ENCODE measurements at places on chromosomes 4 and X. TPM values are rescaled to one million over a fixed set of nuclear protein-coding genes. Genes with fewer than 3 reads are reported as not detected.

DNA sequence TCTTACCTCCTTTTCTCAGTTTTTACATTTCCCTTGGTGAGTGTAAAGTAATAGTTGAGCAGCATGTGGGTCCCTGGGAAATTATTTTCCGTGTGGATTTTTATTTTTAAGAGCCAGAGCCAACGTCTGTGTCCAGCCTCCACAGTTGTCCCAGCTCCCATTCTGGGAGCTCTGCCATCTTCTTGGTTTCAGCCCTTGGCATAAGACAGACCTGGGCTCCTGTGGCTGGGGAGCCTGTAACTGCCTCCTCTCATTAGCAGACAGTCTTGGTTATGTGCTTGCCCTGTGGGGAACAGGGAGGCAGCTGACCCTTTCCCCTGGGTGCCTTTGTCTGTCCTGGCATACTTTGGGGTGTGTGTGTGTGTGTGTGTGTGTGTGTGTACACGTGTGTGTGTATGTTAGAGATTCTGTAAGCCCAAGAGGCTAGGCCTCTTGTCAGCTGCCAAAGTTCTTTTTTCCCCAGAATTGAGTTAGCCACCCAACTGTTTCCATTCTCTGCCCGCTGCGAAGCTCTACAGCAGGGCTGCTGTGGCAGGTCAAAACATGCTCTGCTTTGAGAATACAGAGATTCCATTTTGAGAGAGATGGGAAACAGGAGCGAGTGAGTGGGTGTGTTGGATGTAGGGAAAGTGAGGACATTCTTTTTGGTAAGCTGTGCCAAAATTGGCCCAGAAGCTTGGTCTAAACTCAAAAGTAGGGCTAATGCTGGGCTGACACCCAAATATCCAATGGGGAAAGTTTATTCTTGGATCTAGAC, 140.7 kb downstream of the TMEM164 start:
- DNase-seq, result no peak

DNA sequence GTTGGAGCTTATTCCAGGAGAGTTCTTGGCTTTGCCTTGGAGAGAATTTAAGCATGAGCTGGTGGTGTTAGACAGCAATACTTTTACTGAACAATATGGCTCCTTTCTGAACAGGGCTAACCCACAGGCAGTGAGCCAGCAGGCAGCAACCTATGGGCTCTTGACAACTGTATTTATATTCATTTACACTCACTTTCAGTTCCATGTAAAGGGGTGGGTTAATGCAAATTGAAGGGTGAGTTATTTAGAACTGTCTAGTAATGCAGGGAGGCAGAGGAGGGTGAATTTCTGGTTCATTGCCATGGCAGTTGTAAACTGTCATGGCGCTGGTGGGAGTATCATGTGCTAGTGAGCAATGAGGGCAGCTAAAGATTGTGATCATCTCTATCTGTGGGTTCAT, 15.7 kb downstream of the FOXR2 start:
- DNase-seq, result no peak

DNA sequence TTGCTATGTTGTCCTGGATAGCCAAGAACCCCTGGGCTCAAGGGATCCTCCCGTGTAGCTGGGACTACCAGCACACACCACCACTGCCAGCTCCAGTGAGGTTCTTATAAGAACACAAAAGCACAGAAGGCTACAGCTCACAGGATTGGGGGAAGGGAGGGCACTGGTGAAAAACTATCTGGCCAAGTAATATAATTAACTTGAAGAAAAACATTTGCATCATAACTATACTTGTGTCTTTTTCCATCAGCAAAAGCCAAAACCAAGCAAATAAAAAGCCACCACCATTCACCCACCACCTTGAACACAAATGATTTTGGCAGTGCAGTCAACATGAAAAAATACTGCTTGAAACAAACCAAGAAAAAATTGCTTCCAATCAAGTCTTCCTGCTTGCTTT, 188.2 kb downstream of the MAML3 start:
- no peak for DNase-seq

DNA sequence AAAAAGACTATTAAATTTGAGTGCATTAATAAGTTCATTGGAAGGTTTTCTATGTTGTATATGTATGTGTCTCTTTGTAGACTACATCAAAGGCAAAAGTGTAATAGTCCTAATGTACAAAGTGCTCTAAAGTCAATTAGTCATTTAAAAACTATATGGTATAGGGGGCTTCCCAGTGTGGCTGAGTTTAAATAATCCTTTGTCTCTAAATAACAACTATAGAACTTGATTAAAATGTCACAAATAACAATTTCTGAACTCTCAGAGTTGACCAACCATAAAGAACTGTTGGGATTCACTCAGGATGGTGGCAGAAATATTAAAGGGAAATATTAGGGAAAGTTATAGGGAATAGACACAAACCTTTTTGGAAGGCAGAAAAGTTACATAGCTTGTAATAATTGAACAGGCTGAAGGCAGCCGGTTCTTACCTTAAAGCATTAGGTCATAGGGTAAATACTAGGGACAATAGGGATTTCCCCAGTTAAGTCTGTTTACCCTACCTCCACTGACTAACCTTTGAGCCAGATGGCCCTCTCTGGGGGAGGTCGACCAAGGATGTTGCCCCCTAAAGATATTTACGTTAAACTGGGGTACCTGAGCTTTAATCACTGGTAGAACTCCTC, 1054.2 kb downstream of the ARAP2 start:
- DNase-seq, result no peak

DNA sequence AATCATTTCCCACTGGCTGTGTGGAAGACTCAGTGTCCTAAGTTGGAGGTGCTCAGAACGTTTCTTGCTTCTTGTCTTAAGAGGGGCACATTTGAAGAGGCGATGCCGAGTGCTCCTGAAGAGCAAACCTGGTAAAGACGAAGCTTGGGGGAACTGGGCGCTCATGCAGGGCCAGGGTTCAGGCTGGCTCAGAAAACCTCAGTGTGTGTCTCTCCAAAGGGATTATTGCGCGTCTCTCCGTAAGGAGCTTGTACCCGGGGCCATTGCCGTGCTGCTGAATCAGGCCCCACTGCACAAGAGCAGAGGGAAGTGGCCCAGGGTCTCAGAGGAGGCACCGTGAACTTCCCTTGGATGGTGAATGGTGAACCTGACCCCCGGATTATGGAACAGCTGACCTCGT, 44.4 kb downstream of the PSAPL1 start:
- DNase-seq, result no peak

DNA sequence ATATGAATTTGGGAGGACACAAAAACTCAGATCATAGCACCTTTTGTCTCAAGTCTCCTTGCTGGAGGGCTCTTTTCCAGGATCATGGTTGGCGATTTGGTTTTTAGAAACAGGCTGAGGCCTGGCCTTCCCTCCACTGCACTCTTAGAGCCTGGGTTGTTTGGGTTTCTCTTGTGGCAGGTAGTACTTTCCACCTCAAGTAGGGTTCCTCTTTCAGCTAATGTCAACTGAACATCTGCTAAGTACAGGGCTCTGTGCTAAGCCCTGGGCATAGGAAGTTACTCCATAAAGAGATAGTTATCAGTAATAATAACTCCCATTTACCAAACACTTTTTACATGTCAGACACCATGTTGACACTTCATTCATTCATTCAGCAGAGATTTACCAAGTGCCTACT, 28.2 kb upstream of the APLN start:
- DNase-seq, result no peak

DNA sequence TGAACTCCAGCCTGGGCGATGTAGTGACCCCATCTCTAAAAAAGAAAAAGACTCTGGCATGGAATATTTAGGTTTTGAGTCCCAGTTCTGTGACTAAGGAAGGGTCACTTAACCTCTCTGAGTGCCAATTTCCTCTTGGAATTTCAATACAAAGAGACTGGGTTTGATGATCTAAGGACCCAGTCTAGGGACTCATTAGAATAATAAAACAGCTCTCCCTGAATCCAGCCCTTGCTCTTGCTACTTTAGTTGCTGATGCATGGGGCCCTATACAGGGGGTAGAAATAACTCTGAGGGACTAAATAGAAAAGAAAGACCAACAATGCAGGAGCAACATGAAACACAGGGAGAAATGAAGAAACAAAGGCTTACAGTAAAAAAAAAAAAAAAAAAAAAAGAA, 12.6 kb downstream of the C4orf54 start:
- no peak for DNase-seq

DNA sequence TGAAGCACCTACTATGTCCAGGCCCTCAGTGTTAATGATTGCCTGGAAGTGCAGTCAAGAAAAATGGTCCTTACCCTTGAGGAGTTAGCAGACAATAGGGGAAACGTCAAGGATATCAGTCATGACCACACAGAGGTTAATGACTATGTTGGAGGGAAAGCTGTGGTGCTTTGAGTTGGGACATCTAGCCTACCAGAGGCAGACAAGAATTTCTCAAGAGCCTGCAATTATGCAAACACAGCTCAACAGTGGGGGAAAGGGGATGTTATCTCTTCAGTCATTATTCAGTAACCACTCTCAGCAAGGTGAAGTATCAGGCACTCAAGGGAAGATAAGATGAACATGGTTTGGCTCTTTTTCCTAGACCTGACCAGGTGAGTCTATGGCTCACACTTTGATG, 7.0 kb upstream of the FGFBP1 start:
- no peak for DNase-seq

- DNase-seq, result no peak
Observed at GRCh38 chr4:139735381-139736273, 70.0 kb downstream of the MGST2 start.

DNA sequence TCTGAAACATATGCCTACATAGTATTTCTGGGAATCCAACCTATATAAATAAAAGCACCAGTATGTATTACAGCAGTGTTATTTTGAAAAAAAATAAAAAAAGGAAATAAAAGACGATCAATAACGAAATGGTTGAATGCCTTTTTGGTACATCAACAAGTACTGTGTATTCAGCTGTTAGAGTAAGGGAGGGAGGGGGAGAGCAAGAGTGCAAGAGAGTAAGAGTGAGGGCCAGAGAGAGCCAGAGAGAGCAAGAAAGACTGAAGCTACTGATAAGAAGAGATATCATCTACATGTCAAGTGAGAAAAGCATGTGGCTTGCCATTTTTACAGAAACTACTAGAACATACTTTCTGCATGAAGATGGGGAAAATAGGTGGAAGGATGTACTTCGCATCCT, 1.8 kb downstream of the SPIN4 start:
- no peak for DNase-seq

DNA sequence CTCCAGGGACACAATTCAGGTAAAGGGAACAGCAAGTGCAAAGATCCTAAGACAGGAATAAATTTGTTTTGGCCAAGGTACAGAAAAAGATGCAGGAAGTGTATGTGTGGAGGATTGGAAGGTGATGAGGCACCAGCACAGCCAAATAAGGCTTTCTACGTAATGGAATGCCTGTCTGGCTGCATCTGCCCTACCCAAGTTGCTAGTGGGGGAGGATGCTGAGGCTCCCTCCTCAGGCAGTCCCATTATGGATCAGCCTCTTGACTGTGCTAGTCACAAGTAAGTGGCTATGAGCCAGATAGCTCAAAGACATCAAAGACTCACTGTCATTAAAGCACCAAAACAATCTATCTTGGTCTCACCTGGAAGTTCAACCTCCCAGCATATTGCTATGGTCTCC, 300.9 kb upstream of the FAT4 start:
- DNase-seq, result peak; percentile 27

GRCh38 chr4:34158878-34159277, 2085.4 kb downstream of the ARAP2 start:
- peak; percentile 48 for DNase-seq

- peak; percentile 25 for DNase-seq
Observed at GRCh38 chrX:151488677-151489076, 74.8 kb upstream of the PASD1 start.

DNA sequence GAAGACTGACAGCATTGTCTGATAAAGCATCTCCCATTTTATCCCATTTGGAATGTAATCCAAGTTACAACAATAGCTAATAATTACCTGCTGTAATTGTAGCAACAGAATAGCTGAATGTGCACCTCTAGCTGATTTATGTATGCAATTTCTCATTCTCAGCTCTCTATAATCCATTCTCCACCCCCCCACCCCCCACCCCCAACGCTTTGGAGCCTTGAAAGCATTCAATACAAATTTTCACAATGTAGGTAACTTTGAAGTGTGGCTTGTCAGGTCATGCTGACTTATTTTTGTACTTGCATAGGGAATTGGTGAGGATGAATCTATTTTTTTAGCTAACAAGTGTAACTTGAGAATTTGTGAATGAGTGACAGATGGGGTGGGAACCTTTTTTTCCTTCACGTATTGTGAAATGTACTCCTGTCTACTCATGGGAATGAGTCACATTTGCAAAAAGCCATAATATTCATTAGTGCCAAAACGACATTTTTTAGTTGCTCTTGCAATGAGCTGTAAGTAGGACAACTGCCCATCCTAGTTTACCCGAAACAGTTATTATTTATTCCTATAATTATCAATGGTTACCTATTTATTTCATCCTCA, 159.3 kb downstream of the PALLD start:
- DNase-seq, result peak; percentile 86

DNA sequence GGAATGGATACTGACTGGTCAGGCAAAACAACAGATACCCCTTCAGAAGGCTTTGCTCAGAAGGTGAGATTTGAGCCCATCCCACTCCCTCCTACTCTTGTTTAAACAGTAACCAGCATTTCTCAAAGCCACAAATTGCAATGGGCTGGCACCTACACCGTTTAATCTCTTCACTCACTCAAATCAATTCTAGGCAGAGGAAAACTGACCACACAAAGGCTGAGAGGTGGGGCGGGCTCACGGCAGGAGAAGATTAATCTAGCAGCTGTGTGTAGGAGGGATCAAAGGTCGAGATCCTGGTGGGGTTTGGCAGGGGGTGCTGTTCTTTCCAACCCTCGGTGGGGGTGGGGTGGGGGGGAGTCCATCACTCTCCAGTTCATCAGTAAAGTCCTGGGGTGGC, 622.4 kb downstream of the BCOR start:
- no peak for DNase-seq

DNA sequence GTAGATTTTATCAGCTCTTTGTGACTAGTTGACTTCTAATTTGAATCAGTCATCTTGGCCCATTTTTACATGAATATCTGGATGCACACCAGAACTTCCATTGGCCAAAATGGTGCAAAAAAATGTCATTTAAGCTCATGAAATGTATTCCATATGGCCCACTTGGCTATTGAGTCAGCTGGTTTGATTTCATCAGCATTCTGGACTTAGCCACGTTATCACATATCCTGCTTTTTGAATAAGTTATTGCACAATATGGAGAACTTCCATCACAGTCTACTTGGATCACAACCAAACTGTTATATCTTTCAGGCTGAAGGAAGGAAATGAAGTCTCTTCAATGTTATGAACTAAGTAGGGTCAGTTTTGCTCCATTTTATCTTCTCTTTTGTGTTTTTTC, 640.6 kb downstream of the PCDH7 start:
- peak; percentile 13 for DNase-seq

DNA sequence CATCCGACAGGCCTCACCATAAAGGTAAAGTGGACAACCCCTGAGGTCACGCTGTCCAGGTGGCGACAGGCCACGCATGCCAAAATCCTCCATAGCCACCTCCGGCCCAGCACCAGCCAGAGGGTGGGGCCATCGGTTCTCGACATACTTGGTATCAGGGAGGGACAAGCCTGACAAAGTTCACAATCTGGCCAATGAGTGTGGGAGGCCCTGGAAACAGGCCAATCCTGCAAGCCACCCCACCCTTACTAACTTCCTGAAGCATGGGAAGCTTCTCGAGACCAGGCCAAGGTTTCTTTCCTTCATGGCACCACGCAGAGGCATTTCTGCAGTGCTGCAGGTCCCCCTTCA, 73.8 kb downstream of the MTMR1 start:
- DNase-seq, result no peak

Gene PRR32
- total RNA-seq, result not detected

Gene F8A2
- total RNA-seq, result not detected

Gene NSUN7
- total RNA-seq, result not detected

Gene PNMA6F
- not detected for total RNA-seq

Gene POU3F4
- total RNA-seq, result not detected

Gene SHOX
- total RNA-seq, result not detected

Gene ETDB
- total RNA-seq, result not detected

All from HT1080 (cell line).